NCI-H1436 (cell line): ENCODE measurements at places on chromosomes 5 and 9.

DNA sequence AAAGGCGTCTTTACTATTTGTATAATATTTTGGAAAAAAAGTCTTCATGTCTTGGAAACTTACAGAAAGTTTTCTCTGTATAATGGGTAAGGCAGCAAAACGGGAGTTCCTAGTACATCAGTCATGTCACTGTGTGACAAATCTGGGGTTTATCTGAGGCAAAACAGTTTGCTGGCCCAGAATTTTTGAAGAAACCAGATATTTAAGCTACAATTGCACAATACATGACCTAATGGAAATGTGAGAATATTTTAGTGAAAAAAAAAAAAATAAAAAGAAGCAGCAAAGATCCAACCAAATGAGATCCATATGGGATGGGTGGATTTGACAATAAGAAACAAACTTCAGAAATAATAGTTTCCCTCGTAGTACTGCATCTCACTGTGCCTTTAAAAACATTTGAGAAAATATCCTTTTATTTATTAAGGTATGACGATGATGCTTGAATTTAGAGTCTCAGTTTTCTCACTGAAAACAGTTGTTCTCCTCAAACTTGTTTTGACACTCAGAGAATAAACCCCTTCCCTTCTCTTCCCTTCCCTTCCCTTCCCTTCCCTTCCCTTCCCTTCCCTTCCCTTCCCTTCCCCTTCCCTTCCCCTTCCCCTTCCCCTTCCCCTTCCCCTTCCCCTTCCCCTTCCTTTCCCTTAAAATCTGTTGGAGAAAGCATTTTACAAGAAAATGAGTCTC is 180.5 kb upstream of the TUT7 start:
- no peak for DNase-seq

DNA sequence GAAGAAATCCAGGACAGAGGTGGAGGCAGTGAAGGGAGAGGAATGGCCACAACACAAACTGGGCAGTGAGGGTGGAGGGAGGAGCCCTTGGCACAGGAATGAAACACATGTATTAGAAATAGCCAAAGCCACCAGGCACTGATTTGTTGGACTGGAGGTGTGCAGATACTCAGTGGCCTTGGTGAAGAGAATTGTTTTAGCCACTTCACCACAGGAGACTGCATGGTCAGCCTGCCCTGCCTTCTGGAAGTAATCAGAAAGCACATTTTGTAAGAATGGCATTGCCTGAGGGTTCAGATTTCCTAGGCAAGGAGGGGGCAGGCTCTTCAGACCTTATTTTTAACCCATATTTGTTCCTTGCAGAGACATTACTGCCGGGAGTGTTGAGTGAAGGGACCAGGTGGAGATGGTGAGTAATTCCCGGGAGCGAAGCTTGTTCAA is 2.2 kb downstream of the SGCD start:
- no peak for DNase-seq

DNA sequence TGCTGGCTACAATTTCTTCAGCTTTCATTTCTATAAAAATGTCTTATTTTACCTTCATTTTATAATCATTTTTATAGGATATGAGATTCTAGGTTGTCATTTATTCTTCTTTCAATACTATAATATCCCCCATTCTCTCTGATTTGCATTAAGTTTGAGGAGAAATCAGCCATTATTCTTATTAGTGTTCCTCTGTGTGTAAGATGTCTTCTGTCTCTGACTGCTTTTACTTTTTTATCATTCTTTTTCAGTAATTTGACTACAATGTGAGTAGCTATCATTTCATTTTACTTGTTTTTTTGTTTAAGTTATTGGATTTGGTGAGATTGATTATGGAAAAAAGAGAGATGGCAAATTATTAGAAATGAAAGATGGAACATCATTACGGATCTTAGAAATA is 13.6 kb upstream of the SREK1 start:
- DNase-seq = no peak

DNA sequence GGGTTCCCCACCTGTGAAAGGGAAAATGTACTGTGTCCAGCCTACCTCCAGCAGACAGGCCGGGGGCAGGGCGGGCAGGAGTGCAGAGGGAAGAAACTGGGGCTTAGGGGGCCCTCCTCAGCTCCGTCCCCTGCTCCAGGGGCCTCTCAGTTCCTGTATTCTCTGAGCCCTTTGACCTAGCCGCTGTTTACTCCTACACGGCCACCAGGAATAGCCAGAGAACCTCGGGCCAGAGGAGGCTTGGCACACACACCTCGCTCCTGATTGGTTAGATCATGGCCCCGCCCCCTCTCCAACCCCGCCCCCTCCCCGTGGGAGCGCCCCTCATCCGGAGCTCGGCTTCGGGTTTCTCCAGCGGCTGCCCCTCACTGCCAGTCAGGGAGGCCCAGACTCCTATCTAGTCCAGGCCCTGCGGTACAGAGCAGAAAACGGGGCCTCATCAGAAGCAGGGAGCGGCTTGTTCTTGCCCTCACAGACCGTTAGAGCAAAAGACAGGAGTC is 2.2 kb downstream of the ST6GALNAC6 start:
- DNase-seq = peak; percentile 9

GRCh38 chr5:32170303-32171151 is 3.6 kb downstream of the GOLPH3 start:
- DNase-seq = no peak

DNA sequence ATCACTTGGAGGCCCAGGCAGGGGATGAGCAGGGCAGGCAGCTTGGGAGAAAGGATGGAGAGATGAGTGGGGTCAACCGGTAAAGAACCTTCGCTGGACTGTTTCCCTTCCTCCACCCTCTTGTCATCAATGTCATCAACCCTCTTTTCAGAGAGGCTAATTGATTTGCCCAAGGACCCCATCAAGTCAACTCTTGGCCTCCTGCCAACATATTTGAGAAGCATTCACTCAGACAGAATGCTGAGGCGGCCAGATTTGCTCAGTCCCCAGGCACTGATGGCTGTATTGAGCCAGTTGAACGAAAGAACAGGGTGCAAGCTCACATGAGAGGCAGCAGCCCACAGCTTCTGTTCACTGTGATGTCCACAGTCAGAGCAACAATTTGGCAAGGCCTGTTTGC is 193.5 kb downstream of the RFK start:
- DNase-seq = no peak

- DNase-seq = no peak
These were observed 255.9 kb downstream of the FSTL4 start for GRCh38 chr5:133356396-133356983.

DNA sequence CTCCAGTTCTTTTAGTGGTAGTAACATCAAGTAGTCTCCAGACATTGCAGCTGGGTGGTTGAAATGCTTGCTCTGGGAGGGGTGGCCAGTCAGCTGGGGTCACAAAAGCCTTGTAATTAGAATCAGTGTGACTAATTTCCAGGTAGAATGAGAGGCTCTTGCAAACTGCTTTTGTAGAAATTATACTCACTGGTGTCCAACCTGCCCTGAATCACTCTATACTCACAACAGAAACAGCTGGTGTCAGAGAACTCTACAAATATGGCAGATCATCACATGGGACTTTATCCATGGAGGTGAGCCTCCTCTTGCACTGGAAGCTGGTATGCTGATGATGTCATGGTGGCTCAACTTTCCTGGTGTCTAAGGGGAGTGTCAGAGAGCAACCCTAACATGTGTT is 71.3 kb downstream of the SH3TC2 start:
- no peak for DNase-seq

- DNase-seq = no peak
These were observed 65.2 kb upstream of the ADRA1B start for GRCh38 chr5:159851053-159851452.

GRCh38 chr5:33880319-33880718 is 11.5 kb downstream of the ADAMTS12 start:
- DNase-seq = no peak

DNA sequence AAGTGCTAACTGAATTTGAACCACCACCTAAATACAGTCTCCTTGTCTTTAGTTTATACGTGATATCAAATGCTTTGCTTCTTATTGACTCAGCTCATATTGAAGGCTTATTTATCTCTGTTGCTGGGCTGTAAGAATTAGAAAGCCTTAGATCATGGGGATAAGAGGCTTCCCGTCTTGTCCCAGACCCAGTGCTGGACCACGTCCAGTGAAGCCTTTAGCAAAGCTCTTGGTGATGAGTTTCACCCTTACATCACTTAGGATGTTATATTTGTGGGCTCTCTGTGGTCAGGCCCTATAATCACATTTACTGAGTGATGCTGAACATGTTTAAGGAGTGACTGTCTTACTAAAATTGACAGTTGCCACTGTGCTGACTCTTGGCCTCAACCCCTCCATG is 11.2 kb downstream of the FAM240B start:
- DNase-seq = no peak

DNA sequence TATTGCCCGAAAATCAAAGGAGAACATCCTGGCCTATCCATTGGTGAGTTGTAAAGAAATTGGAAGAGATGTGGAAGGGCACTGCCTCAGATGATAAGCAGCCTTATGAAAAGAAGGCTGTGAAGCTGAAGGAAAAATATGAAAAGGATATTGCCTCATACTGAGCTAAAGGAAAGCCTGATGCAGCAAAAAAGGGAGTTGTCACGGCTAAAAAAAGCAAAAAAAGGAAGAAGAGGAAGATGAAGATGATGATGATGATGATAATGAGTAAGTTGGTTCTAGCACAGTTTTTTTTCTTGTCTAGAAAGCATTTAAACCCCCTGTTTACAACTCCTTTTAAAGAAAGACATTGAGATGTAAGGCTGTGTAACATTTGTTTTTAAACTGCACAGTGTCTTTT is 59.8 kb upstream of the ZBED3 start:
- no peak for DNase-seq

GRCh38 chr5:162801235-162801634 is 636.2 kb upstream of the CCNG1 start:
- no peak for DNase-seq

- no peak for DNase-seq
These were observed 2.0 kb downstream of the ASTN2 start for GRCh38 chr9:117412841-117413240.

- DNase-seq = no peak
These were observed 363.6 kb upstream of the EDIL3 start for GRCh38 chr5:84748313-84748712.

- no peak for DNase-seq
These were observed 559.0 kb upstream of the FTMT start for GRCh38 chr5:121292664-121293063.

DNA sequence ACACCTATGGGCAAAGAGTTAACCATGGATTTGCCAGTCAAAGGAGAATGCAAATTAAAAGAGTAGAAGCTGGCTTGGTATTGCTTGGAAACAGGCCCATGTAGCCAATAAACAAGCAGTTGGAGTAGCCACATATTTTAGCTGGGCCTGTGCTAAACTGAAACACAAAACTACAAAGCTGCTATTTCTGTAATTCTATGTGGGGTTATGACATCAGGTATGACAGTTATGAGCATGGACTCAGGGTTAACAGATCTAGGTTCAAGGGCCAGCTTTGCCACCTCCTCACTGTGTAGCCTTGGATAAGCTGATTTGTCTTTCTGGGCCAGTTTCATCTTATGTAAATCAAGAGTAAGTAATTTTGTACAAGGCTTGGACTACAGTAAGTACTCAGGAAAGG is 142.7 kb downstream of the PIP5K1B start:
- no peak for DNase-seq

GRCh38 chr9:607417-607816 is 234.1 kb upstream of the DMRT1 start:
- no peak for DNase-seq

GRCh38 chr9:35937227-35937626 is 20.7 kb downstream of the OR2S2 start:
- DNase-seq = no peak

DNA sequence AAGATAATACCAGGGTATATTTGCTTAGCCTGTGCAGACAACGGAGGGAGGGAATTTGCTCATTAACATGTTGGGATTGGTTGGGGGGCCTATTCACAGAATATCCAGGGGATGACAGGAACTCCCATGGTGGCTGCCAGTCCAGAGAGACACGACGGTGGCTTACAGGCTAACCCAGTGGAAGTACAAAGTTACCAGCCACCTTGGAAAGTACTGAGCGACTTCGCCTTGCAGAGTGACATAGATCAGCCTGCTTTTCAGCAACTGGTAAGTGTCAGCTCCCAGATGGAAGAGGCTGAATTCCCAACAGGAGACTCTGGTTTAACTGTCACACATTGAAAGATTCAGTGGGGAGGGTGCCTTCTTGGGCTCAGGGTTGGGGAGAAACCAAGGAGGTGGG is 7.9 kb downstream of the ISL1 start:
- no peak for DNase-seq

DNA sequence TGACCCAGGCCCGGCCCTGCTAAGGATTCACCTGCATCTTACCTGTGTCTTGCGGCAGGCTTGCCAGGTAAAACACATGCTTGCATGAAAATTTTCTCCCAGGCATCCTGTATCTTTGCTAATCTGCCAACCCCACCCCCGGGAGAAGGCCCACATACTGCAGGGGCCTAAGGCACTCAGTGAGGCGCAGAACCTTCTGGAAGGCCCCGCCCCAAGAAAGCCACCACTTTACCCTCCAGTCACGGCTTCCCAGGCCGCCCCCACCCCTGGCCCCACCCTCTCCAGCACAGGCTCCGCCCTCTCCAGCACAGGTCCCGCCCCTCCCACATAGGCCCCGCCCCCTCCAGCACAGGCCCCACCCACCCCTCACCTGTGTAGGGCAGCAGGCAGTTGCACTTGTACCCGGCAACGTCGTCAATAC is 29.8 kb upstream of the SEC16A start:
- DNase-seq = no peak

- peak; percentile 7 for DNase-seq
These were observed 946 bp downstream of the ADCY2 start for GRCh38 chr5:7396713-7397454.

GRCh38 chr5:93674138-93674537 is 67.3 kb downstream of the POU5F2 start:
- DNase-seq = no peak

DNA sequence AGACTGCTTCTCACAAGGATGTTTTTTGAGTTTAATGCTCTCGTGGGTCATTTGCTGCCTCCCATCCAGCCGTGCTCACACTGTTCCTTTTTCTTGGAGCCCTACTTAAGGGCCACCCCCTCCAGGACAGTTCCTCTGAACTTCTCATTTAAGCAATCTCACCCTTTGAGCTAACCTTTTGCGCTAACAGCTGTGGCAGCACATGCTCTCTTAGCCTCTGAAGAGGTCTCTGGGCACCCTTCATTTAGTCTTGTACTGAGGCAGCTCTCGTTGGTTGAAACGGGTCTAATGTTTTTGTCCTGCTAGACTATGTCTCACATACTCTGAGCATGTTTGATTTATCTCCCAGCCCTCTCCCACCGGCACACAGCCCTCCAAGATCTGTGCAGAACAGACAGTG is 11.8 kb downstream of the ALDH1B1 start:
- no peak for DNase-seq

GRCh38 chr5:9058161-9058560 is 487.7 kb downstream of the SEMA5A start:
- no peak for DNase-seq

- DNase-seq = no peak
These were observed 198.8 kb downstream of the MAPKAP1 start for GRCh38 chr9:125508249-125508648.
